GM23248 (cell line): ENCODE measurements at places on chromosomes 1 and 21. TPM values are rescaled to one million over a fixed set of nuclear protein-coding genes. Genes with fewer than 3 reads are reported as not detected.

DNA sequence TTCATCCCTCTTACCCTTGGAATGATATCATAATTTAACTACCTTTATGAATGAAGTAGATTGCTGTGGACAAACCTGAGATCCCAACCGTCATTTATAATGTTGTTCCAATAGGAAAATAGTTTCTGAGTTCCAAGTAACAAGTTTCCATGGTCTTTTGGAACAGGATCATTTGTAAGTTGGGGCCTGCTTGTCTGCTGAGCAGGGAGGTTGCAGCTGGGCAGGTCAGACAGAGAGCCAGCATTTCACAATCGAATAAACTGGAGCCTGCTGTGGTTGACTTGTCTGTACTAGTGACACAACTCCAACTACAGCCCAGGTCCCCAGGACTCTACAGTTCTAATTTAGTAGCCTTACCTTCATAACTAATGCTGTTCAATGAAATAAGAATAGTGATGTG lies 18.6 kb upstream of the RALGPS2 start:
- DNase-seq = peak; percentile 72

DNA sequence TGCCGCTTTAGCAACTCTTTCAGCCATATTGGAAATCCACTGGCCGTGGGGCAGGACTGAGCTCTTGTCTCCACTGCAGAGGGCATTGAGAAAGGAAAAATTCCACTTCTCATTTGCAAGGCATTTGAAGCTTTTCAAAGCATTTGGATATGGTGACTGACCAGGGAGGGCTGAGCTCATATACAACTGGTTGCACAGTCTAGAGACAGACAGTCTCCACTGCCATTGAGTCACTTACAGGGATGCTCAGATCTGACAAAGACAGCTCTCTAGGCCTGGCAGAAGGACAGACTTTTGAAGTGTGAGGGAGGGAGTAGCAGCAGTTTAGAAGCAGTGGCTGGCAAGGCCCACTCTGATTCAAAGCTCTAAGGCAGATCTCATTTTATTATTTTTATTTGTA lies 24.2 kb downstream of the NCF2 start:
- peak; percentile 71 for DNase-seq

SPAG17 gene
- not detected in 2 replicates for total RNA-seq

DNA sequence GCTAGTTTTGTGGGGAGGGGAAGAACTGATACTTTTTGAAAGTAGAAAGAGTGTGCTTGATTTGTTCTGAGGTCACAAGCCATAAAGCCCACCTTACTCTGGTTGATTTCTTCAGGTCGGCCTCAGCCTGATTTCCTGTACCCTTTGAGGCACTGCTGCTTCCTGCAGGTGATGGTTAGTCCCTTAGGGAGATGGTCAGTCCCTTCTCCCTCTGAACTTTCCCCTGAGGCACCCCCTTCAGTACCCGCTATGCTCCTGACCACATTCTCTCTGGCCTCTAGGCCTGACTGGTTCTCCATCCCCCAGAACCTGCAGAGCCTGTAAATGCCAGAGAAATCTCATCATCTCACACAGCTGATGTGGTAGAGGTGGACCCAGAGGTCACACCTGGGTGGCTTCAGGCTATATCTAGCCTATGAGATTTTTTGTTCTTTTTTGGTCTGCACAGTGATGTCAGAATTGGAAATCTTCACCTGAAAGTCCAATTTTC lies 15.0 kb upstream of the ID3 start:
- no peak for DNase-seq

GRCh38 chr1:198184516-198184915 lies 27.7 kb downstream of the NEK7 start:
- no peak for DNase-seq

DNA sequence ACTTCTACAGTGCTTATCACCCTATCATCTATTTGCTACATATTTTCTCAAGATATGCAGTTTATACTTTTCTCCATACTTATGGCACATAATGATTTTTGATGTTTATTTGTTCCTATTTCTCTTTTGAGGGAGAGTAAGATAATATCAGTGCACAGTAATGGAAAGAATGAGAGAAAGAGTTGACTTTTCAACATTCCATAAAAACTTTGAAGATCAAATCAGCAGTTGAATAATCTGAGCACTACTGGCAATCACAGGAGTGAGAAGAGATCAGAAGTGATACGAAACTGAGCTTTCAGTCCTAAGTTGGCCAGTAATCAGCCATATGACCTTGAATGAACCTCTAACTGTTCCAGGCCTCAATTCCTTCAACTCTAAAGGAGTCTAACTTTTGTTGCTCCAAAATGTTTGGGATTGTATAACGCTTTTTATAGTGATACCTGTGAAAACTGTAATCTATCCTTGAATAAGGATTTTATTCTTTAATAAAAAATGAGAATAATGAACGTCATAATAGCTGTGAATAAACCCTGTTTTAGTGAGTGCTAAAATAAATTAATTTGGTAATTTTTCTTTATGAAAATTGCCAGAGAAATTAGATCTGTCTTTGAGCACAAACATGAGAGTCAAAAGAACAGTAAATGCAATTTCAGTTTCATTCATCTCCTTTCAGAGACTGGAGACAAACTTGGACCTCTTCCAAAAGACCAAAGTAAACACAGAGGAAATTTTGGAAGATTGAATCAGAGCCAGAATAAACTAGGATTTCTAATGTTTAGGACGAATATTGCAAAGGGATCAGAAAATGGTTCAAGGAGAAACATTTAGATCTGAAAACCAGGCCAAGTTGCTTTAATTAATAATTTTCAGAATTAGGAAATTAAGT lies 309.9 kb downstream of the ADGRL2 start:
- no peak for DNase-seq

RLF gene
- 16.4 and 18.1 TPM in 2 replicates for total RNA-seq

EFNA1 gene
- total RNA-seq = not detected in 2 replicates
